GM12891 (cell line): ENCODE measurements at places on chromosomes 5 and 9.

GRCh38 chr9:84659773-84660172 is 9.8 kb upstream of the NTRK2 start:
- no peak for DNase-seq

DNA sequence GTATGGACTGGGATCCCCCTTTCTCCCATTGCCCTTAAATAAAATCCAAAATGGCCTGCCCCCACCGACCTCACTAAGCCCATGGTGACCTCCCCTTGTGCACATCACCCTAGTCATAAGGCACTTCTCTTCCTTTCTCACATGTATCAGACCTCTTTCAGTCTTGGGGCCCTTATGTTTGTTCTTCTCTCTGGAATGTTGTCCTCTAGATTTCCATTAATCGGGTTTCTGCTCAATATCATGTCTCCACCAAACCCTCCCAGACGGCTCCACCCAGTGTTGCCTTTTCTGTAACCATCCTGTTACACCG is 196.3 kb downstream of the ERCC6L2 start:
- DNase-seq, result no peak

DNA sequence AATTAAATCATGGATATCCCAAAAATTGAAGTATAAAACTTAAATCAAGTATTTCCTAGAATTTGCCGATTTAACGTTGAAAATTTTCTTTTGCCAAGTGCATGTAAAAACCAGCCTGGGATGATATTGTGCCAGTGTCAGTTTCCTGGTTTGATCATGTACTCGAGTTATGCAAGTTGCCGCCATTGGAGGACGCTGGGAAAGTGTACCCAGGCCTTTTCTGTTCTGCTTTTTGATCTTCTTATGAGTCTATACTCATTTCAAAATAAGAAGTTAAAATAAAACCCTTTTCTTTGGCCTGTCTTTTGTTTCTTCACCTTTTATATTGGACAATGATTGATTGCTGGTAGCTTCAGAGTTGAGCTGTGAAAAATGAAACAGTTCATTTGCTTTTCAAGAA is 93.1 kb upstream of the NFIL3 start:
- DNase-seq, result no peak

DNA sequence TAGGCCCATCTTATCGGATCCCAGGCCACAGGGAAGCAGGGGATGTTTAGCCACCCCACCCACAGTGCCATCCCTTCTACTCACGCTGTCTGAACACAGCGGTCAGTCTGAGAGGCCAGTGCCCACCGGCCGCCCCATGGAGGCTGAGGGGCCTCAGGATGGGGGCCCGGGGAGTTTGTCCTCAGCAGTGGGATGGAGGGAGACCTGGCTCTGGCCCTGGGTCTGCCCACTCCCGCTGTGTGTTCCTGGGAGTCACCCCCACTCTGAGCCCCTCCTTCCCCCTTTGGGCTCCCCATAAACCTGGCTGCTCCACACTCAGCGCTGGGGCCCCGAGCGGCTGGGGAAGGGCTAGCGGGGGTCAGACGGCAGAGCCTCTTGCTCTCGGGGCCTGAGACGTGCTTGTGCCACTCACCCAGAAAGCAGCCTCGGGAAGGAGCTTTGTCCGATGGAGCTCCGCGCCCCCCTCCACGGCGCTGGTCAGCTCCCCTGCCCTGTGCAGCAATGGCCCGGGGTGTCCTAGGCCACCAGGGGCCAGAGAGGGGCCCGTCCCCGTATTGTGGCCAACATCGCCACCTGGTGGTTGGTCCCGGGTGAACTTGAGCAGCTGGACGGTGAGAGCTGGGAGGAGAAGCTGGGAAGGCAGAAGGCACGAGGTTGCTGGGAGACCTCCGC is 10.9 kb upstream of the LAMC3 start:
- peak; percentile 89 for DNase-seq
